DMS 273 treated with DMSO at 0.1 percent for 48 hours (cell line): ENCODE measurements at places on chromosomes 13 and 19.

- no peak for DNase-seq
These were observed 9.3 kb downstream of the MED16 start for GRCh38 chr19:883661-884211.

DNA sequence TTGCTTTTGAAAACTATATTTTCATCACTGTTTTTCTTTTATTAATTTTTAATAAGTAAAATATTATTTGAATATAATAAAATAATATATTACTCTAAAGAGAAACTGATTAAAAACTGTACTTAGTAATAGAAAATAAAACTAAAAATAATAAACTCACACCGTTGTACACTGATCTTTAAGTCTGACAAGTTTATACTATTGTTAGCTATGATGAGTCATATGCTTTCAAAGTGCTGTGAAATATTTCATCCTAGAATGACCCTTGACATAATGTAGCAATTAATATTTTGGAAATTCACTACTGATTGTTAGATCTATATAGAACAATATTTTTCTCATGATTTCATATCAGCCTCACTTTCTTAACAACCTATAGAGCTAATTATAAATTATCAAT, 1040.6 kb upstream of the SPRY2 start:
- no peak for DNase-seq

DNA sequence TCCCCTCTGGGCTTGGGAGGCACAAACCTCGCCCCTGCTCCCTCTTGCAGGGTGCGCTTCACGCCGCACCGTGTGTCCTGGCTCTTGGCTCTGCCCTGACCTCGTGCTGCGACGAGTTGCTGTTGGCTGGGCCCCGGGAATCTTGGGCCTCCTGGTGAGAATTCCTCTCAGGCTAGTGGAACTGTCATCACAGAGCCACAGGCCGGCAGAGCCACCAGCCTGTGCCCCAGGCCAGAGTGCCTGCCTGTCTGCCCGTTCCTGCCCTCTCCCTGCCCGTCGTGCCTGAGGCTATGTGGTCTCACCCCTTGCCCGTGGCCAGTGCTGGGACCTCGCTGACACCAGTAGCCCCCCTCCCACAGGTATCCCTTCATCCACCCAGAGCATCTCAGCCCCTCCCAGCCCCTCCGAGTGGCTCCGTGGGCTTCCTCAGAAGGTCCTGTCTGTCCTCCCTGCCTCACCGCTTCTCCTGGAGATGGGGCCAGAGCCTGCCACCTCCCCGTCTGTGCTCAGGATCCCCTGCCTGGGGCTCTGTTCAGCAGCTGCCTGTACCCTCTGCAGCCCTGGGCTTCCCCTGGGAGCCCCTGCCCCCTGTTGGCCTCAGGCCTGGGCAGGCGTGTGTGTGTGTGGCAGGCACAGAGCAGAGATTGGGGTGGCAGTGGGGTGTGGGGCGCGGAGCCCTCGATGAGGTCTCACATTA, 13.3 kb downstream of the NDUFB7 start:
- DNase-seq, result no peak

DNA sequence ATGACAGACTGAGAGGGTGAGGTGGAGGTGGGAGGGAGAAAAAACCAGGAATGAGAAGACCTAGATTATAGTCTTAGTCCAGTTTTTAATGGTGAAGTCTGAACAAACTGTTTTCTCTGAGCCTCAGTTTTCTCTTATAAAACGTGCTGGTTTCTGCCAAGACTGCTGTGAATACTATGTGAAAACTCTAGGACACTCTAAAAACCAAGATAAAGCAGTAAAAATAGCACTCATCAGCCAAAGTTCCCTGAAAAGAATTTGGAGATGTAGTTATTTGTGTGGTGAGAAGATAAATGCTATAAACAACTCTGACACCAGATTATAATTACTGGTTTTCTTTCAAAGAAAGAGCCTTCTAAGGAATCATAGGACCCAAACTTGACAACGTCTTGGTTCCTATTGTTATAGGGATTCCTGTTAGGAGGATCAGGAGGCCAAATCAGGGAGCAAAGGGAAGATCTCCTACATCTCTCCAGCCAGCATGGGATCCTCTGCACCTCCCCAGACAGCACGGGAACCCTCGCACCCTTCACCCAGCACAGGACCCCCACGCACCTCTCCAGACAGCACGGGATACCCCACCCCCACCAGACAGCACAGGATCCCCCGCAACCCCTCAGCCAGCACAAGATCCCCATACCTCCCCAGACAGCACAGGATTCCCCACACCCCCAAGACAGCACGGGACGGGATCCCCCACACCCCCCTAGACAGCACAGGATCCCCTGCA, 130.2 kb downstream of the MIPEP start:
- no peak for DNase-seq

DNA sequence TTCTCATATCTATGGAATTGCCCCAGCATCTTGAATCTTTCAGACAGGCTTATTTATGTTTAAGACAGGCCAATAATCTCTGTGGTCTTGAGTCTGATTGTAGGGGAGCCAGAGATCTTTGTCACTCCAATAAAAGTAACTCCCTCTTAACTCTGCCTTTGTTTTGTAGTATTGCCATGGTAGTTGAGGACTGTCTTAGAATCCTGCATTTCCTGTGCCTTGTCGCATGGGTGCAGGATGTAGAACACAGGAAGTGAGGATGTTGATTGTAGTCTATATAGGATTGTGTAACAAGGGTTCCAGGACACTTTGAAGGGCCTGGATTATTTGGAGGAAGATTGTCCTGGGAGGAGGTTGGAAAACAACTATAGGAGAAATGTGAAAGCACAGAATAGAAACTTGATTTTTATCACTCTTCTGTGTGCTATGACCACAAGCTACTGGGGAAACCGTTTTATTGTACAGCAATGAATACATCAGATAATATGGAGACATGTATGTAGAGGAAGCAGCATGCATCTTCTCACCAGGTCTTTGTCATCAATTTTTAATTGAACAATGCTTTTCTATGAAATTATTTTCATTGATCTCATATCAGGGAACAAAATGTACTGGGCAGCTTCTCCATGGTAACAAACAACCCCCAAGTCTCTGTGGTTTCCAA, 411.7 kb downstream of the FGF9 start:
- DNase-seq, result no peak

DNA sequence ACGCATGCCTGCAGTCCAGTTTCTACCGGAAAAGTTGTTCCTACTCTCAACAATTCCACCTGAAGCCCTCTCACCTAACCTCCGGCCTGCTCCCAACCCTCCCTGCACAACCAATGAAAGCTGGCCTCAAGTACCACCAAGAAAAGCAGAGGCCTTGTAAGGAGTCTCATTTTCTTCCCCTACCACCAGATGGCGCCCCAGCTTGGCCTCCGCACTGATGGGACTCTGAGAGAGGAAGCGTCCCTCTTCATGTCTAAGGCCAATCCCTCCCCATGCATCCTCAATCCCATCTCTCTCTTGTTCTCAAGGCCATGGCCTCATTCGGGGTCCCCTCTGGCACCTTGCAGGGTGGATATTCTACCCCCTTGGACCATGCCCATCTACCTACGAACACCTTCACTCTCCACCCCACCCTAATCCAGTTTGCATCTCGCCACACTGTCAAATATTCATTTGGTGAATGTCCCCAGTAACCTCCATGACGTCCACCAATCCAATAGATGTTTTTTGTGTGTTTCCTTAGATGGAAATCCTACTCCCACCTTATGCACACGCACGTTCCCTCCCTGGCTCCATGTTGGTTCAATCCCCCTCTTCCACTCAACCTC, 412.8 kb downstream of the ZNF536 start:
- no peak for DNase-seq

DNA sequence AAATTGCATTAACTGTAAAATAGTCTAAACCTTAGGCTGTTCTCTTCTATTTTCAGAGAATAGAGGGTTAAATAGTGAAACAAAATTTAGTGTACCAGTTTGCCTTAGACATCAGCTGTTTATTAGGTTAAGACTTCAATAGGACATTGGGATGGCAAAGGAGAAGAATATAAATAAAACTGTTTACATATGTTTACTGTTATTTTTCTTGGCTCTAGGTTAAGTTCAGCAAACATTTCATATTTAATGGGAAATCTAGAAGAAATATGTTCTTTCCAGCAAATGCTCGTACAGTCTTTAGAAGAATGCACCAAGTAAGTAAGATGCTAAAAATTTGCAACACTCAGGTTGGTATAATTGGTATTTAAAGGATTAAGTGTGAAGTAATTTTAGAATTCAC, 76.5 kb upstream of the TEX29 start:
- no peak for DNase-seq

- DNase-seq, result no peak
These were observed 66.7 kb downstream of the GPR12 start for GRCh38 chr13:26693749-26694463.

DNA sequence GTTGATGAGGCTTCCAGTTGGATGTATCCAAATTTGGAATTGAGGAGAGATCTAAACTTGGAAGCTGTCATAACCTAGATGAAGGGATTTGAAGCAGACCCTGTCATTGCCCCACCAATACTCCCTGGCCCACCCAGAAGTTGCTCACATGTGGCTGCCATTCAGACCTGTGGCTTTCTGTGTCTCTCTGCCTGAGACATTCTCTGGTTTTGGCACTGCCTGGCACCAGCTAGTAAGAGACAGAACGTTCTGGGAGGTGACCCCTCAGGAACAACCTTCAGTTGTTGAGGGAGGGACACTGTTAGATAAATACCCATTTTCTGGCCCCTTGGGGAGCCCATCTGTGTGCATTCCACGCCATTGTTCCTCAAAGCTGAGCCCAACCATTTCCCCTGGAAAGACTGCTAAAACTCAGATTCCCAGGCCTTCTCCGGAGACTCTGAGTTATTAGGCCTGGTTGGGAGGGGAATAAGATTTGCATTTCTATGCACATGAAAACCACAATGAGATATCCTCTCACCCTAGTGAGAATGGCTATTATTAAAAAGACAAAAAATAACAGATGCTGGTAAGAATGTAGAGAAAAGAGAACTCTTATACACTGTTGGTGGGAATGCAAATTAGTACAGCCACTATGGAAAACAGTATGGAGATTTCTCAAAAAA, 290.4 kb downstream of the TSHZ3 start:
- DNase-seq, result no peak

- DNase-seq, result no peak
These were observed at the start of gene ZNF667 for GRCh38 chr19:56476651-56477428. ZNF667 (minus strand) TSS chr19:56477345; CDS start chr19:56462370, 14,975 bp downstream.

DNA sequence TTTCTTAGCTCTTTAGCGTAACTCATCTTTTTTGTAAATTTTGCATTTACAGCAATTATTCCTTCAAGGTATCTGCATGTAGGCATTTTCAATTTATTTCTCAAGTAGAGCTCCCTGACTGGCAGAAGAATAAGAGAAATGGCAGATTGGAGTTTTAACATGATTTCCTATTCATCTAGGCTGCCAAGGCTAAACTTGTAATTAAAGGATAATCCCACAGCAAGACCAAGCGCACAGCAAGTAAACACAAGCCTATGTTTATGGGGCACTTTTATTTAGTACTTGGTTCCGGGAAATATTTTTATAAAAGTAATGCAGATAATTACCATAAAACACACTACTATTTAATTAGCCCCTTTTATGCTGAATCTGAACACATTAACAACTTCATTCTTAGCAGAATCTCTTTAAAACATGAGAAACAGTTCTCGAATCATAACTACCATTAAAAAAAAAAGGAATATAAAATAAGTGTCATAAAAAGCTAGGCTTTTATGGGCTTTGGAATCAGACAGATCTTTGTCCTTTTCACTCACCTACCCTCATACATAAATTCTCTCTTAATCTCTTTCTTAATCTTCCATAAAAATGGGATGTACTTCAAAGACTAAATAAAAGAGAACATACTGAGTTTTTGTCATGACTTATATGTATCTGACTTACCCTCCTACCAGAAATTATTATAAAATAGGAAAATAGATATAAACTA, 961.6 kb upstream of the MIR17HG start:
- no peak for DNase-seq

DNA sequence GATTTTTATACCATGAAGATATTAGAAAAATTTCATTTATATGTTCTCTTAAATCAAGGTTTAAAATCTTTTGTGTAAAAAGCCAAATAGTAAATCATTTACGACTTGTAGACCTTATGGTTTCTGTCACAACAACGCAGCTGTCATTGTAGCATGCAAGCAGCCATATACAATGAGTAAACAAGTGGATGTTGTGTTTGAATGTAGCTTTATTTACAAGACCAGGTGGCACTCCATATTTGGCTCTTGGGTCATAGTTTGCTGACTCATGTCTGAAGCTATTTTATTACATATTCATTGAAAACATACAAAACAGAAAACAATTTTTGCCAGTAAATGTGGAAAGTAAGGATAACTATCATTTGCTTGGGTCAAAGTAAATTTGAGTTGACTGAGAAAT, 930.8 kb downstream of the SLITRK5 start:
- no peak for DNase-seq
